Activated naive CD8-positive, alpha-beta T cell treated with anti-CD3 and anti-CD28 coated beads, Interleukin-2, amount 10 ng/mL, durations not matched to agents 7 days and 5 days (primary cell): ENCODE measurements at places on chromosomes 5 and 9. TPM values are rescaled to one million over a fixed set of nuclear protein-coding genes. Genes with fewer than 3 reads are reported as not detected.

The TMEM252 gene
- not detected for total RNA-seq

The PCDHA2 gene
- total RNA-seq, result not detected

The CD180 gene
- total RNA-seq, result 0.69 TPM

The NFX1 gene
- total RNA-seq, result 48.2 TPM

The F12 gene
- total RNA-seq, result 2.8 TPM

The MAST4 gene
- 14.3 TPM for total RNA-seq

The FAM163B gene
- total RNA-seq, result not detected

The FRRS1L gene
- total RNA-seq, result not detected

The CCNO gene
- not detected for total RNA-seq

The TMEM167A gene
- total RNA-seq, result 68.4 TPM

The PCDHA1 gene
- total RNA-seq, result not detected

The INSL6 gene
- total RNA-seq, result not detected

The LRRC70 gene
- 0.86 TPM for total RNA-seq

The CDH10 gene
- total RNA-seq, result not detected

The ENTPD8 gene
- total RNA-seq, result not detected

The SLC6A7 gene
- total RNA-seq, result not detected
